Erythroblast (primary cell): ENCODE measurements at places on chromosomes 6 and 20.

DNA sequence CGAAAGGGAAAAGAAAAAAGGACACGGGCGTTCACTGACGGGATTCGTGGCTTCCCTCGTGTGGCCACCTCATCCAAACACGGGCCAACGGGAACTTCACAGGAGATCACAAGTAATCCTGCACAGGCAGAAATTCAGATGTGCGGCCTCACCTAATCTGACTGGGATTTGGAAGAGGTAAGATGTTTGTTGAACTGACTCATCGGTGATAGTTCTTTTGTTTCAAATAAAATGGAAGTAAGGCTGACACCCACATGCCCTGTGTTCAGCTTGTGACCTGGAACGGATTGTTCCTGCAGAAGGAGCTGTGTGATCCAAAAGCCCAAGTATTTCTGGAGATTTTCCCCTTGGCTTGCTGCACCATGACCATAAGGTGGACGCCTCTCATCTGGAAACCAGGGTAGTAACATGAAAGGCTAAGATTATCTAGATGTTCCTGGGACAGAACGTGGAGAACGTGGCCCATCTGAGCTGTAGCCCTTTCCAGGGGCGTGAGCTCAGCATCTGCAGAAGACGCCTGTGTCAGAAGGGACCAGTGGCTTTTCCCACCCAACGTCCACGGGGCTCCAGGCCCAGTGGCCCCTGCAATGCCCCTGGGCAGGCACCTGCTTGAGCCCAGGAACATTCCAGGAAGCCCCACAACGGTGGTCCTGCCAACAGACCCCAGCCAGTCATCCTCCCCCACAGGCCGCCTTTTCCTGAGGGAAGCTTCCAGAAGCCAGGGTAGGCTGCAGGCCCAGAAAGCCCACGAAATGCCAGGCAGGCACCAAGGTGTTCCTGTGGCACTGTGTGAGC is 39.7 kb downstream of the DLL1 start:
- no peak for DNase-seq

DNA sequence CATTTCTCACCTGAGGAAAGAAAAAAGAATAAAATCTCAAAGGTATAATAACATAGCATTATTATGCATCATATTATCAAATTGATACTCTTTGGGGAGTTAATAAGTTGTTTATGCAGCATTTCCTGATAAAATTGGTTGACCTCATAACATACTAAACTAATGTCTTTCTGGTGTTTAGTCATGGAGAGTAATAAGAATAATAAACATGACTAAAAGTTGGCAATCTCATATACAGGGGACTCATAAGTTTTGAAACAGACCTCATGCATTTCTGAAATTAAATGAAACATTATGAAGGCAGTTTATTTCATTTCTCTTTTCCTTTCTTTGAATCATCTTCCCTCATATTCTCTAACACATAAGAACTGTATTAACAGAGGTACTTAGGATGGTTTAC is 60.5 kb upstream of the PRDM1 start:
- no peak for DNase-seq

- no peak for DNase-seq
Measured at GRCh38 chr20:60752741-60753420, 499.2 kb upstream of the CDH4 start.

GRCh38 chr6:109241199-109241598 is 141.1 kb downstream of the CD164 start:
- no peak for DNase-seq

- no peak for DNase-seq
Measured at GRCh38 chr6:118544105-118544504, 4.0 kb upstream of the PLN start.

DNA sequence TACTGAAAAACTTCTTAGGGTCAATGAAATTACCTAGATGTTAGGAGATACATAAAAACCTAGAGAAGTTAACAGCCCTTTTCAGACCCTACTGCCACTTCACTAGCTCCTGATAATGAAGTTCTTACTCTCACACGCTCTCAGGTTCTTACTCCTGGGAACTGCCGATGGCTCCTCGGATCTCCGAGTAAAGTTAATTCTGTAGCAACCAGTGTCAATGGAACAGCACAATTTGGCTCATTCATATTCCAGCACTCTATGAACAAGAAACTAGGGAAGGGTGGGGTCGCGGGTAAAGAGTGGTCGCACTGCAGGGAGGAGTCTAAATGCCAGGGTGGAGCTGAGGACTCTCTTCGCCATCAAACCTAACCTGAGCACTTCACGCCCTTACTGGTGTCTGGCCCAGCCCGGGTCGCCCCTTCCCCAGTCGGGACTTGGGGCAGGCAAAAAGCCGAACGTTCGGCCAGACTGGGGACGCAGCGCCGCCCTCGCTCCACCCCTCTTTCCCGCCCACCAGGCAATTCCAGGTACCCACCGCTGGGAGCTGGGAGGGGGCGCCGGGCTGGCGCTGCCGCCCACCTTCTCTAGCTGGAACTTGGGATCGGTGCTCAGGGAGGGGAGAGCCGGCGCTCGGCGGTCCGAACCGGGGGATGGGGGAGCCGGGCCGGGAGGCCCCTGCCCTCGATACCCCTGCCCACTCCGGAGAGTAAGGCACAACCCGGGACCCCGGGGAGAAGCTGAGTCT is 744 bp downstream of the RAB23 start:
- DNase-seq, result peak; percentile 56
